ENCODE measurements at places on chromosomes 11 and 22.

DNA sequence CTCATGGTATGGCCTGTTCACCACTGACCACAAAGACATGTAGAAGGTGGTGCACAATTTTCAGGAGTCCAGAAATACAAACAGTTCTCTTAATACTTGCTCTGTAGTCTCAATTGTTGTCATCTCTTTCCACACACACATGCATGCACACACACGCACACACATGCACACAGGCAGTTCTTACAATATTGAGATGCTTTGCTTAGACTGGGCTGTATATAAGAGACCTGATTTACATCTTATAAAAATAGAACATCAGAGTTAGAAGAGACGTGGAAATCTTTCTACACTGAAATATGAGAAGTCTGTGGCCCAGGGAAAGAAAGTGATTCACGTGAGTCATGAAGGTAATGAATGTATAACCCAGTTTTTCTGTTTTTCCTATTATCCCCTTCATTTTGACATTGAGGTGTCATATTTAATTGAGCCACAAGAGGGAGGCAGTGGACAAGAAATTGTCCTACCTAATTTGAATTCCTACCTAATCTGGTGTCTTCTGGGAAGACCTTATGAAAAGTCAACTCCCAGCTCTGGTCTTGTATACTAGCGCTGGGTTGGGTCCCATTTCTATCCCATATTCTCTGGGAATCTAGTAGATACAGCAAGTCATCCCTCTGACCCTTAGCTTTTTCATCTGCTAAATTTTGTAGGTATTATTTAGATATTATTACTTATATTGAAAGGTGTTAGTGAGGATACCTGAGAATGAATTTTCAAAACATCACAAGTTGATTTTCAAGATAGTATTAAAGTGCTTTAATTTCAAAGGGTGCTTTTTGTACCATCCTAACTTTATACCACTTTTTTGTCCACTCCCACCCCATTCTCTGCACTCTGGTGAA, 14.9 kb upstream of the MS4A4A start:
- no peak for DNase-seq

DNA sequence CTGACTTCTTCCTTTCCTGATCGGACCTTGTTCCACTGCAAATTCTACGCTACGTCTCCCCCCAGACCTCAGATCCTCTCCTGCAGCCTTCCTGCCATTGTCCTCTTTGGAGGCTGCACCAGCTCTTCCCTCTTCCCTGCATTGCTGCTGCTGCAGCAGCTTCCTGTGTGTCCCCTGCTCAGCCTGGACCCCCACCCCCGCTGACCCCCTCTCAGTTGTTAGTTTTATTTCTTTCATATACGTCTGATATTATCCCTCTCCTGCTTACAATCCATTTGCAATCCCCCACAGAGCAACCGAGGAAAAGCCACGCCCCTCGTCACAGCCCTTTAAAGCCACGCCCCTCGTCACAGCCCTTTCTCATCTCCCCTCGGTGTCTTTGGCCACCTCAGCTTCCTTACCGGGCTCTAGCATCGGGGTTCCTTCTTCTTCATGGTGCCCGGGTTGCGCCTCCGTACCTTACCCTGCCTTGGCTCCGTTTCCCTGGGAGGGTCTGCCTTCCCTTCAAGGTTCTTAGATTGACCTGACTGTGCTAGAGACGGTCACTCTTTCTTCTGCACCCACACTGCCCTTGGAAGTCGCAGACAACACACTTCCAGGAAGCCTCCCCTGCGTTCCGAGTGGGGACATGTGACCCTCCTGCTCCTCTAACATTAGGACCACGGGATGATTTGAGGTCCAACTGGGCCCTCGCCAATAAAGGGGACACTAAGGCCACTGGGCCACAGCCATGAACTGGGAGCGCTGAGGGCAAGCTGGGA, 4.8 kb downstream of the MRGPRG start:
- no peak for DNase-seq

GRCh38 chr11:16857186-16857585, 118.7 kb downstream of the C11orf58 start:
- no peak for DNase-seq

DNA sequence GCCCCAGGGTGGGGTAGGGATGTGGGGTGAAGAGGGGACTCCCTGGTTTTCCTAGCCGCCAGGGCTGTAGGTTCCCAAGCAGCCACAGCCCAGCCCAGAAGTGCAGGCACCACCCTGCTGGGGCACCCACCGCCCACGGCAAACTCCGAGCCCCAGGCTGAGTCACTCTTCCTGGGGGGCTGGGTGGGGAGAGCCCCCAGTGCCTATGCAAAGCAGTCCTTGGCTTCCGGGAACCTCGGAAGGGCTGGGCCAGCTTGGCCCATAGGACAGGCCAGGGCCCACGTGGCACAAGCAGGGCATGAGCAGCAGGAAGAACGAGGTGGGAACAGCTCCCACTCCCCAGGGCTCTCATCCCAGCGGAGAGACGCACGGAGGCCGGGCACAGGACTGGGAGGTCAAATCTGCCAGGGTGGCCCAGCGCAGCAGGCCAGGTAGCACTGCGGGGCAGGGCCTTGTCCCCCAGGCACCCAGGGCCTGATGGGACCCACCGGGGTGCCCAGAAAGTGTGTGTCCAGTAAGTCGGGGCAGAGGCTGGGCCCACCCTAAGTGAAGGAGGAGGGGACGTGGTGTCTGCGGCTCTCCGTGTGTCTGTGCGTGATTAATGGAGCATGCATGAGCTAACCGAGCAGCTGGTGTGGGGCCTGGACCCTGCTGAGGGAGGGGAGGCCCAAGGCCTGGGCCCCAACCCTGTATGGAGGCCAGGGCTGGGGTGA, 4.6 kb upstream of the IL17REL start:
- no peak for DNase-seq
